ENCODE measurements at places on chromosomes 4 and X.

DNA sequence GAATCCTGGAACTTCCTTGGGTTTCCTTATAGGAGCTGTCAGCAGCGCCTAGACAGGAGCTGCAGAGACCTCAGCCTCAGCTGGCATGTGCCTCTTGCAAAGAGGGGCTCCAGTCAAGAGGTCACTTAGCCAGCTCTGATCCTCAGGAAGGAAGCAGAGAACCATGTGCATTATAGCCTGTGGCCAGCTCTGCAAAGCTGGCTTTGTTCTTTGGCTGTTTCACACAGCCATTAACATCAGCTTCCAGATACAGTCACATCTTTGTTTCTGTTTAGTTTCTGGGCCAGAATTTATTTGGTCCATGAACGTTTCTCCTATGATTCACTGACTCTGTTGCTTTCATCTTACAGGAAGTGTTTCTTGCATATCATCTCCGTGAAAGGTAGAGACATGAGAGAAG, 92.4 kb downstream of the CC2D2A start:
- DNase-seq, result no peak

- no peak for DNase-seq
Observed at GRCh38 chr4:3401436-3402171, 40.2 kb upstream of the HGFAC start.

- no peak for DNase-seq
Observed at GRCh38 chrX:22246620-22247019, 26.1 kb upstream of the CBLL2 start.

DNA sequence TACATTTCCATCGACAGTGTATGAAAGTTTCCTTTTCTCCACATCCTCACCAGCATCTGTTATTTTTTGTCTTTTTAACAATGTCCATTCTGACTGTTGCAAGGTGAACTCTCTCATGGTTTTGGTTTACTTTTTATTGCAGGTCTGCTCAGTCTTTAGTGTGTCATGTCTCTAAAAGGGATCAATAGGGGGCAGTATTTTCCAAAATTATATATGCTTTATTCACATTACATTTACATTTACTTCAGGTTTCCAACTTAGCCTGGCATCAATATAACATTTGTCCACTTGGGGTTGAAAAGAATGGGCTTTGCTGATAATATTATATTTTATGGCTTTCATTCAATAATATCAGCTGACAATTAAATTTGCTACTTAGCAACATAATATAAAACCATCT, 265.0 kb upstream of the SLITRK2 start:
- no peak for DNase-seq

DNA sequence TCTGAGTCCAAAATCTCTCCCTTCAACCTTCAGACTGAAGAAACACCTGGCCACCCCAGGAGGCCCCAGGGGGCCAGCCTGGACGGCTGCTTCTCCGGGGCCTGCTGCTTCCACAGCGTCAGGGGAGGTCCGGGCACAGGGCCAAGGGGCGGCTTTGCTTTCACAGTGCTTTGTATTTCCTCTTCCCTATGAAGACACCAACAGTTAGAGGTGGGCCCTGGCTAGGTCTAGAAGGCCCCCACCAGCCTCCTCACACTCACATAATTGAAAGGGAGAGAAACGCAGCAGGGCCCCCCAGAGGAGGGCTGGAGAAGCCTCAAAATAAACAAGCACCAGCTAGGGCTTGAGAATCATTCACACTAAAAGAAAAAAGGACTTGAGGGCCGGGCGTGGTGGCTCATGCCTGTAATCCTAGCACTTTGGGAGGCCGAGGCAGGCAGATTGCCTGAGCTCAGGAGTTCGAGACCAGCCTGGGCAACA, 17.8 kb downstream of the SCD5 start:
- no peak for DNase-seq

DNA sequence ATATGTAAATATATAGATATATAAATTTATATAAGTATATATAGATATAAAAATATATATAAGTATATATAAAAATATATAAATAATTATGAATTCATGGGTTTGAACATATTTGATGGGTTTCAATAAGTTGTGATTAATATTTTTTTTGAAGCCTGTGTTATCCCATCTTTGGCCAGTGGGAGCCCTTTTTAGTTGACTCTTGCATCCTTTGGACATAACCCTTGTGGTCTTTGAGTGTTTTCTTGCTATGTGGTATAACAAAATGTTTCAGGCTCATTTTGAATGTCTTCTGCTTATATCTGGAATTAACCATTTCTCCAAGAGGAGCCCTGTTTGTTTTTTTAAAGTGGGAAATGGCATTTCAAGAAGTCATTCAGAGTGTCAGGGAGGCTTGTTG, 15.2 kb downstream of the SNX25 start:
- no peak for DNase-seq

DNA sequence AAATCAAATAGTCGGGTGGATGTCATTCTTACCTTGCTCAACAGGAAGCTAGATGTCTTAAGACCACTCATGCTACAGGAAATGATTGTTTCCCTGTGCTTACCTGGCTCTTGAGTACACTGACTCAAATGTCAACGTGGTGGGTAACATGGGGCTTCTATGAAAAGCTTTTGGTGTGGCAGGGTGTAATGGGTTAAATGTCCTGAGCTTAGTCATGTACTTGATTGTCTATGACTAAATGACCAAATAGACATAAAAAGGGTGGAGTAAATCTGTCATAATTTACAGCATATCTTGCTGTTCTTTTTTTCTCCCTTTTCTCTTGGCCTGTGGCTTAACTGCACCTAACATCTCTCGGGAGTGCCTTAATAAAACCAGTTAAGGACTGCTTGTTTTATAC, 44.9 kb downstream of the CCNG2 start:
- DNase-seq, result peak; percentile 24

DNA sequence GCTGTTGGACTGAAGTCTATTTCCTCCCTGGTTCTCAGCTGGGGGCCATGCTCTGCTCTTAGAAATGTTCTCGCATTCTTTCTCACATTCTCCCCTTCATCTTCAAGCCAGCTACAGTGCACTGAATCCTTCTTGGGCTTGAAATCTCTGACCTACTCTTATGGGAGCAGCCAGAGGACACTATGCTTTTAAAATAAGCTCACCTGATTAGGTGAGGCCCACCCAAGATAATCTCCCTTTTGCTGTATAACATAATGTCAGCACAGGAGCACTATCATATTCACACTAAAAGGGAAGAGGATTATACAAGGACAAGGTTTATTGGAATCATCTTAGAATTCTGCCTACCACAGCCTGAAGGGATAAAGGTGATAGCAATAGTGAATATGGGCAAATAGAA, 146.3 kb downstream of the ZNF674 start:
- DNase-seq, result no peak

DNA sequence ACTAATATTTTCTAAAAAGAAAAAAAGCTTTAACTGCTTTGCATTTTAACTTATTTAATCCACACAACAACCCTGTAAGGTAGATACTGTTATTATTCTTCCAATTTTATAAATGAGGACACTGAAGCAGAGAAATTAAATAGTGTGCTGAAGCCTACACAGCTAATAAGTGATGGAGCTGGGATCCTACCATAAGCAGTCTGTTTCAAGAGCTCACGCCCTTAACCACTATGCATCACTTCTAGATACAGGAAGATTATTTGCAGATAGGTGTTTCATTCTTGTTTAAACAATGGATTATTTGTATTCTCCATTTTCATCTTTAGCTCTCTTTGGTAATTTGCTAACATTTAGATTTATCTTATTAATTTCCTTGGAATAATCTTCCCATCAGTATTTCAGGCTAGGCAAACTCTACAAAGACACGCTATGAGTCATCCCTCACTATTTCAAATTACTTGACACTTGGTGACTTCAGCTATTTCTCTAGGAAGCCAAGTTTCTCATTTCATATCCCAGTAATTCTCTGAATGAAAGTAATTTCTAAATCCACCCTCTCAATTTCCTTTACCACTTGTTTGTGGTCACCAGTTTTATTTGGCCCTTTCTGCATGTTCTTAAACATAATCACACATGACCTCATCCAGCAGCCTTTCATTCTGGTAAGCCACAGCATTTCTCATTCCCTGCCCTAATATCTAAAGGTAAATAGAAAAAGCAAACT, 67.3 kb downstream of the ASB9 start:
- no peak for DNase-seq

DNA sequence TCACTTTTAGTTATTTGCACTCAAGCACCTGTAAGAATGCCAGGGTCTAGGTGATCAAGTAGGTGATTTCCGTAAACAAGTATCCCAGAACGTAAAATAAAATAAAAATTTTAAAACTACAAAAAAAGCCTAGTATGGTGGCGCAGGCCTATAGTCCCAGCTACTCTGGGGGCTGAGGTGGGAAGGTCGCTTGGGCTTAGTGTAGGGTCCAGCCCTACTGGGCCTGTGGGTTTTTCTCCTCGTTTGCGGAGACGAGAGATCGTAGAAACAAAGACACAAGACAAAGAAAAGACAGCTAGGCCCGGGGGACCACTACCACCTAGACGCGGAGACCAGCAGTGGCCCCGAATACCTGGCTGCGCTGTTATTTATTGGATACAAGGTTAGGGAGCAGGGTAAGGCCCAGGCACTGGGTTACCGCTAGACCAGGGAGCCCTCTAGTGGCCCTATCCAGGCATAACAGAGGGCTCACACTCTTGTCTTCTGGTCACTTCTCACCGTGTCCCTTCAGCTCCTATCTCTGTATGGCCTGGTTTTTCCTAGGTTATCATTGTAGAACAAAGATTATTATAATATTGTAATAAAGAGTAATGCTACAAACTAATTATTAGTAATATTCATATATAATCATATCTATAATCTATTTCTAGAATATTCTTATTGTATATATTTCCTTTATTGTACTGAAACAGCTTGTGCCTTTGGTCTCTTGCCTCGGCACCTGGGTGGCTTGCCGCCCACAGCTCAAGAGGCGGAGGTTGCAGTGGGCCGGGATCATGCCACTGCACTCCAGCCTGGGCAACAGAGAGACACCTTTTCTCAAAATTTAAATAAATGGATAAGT, 38.4 kb downstream of the SAGE1 start:
- DNase-seq, result no peak

DNA sequence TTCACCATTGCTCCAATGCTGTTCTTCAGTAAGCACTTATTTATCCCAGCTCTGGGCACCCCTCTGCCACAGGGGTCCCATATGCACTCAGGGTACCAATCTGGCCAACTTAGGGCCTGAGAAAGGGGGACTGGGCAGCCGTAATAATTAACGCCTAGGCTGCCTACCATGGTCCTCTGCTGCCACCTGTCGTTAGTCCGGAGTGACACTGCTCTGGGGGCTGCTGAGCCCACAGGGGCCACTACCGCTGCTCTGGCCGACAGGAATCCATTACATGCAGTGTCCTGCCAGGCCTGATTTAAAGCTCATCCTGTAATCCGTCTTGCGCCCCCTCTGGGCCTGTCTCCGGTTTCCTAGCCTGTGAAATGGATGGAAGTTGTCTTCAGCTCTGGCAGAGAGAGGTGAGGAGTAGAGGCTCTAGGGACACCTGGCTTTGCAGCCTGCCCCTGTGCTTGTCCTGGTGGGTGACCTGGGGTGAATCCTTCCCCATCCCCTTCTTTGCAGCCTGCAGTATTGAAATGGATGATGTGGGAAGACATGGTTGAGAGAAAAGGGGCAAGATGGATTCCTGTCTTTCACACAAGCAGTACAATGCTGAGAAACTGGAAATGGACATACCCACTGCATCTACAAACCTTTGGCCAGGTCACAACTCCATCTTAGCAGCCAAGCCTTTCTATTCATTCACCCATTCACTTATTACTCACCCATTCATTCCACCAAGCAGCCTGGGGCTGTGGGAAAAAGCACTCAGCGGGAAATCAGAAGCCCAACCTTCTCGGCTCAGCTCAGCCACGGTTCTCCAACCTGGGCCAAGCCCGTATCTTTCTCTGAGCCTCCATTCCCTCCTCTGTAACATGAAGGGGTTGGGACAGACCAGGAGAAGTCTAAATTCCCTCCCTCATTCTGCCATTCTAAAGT, 116.3 kb upstream of the NALF2 start:
- no peak for DNase-seq

DNA sequence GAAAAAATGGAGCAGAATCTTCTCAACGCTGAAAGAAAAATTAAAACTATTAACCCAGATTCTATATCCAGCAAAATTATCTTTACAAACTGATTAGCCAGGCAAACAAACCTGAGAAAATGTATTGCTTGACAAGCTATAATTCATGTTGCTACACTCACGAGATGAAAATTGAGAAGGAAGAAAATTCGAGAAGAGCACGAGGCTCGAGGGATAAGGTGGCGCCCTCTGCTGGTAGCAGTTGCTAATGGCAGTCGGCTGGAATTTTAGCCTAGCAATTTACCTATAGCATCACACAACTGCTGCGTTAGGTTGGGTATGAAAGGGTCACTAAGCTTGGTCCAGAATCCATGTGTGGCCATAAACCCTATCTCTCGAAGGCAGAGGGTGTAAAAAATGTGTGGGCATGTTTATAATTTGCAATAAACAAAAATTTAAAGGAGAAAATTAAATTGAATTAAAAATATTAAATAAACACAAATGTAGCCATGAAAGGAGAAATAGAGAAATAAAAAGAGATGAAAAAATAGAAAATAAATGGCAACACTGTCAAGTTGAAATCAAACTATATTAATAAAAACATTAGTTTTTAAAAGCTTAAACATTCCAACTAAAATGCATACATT, 126.6 kb downstream of the PPP4R3C start:
- DNase-seq, result no peak

DNA sequence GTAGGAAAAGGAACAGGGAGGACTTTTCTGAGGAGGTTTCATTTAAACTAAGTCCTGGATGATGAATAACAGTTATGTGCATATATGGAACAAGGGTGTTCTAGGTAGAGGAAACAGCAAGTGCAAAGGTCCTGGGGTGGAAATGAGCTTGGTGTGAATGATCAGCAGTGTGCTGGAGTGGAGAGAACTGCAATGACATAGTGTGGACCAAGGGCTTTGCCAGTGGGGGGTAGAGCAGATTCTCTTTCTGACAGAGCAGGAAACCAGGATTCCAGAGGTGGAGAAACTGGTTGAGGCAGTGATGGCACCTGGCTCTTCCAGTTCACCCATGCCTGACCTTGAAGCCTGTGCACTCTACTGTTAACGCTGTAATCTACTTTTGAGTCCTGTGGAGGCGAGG, 1.7 kb downstream of the PPP1R3F start:
- no peak for DNase-seq

- no peak for DNase-seq
Observed at GRCh38 chr4:104163820-104164219, 330.9 kb downstream of the CXXC4 start.

DNA sequence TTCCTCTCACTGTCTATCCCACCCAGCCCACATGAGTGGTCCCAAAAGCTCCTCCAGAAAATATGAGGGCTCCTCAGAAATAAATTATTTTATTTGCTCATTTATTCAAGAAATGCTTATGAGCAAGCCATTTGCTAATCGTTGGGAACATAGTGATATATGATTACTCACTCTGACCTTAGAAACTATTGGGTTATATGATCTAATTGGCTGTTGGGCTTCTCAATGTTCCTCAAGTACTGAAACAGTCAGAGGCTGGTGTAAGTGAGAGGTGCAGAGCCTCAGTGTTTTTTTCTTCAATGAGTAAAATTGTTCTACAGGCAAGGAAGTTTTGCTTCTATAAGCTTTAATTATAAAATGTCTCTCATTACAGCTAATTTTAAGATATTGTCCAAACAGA, 893.8 kb upstream of the INTU start:
- no peak for DNase-seq

Data from thymus (tissue), 14 donors.